ENCODE measurements at places on chromosomes 12 and 14.

DNA sequence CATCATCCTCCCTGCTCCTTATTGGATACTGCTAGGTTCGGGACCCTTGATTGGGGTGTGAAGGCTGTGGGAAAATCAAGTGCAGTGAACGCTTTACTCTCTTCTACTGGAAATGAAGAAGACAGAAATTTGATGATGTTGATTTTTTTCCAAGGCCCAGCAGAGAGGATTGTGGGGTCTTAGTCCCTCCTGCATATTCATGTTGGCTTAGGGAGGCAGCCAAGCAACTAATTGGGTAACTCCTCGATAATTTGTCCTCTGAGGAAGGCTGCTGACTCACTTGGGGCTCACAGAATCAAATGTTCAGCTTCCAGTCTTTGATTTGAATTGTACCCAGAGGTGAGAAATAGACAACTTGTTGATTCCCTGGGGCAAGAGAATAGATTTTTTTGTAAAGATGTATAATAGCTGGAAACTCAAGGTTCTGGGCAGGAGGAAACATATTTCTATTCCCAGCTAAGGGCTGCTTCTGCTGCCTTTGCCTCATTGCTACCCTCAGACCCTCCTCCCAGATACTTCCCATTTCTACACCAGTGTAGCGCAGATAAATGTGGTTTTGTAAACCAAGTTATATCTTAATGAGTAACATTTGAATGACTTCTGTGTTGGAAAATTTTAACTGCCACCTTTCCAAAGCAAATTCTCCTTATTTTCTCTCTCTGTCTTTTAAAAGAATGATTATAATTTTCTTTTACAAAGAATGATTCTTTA is 21.7 kb downstream of the NEUROD4 start:
- DNase-seq: no peak

GRCh38 chr14:44940944-44941343 is 20.8 kb downstream of the KLHL28 start:
- no peak for DNase-seq

- peak; percentile 71 for DNase-seq
Measured at GRCh38 chr12:6869049-6870021, 2.0 kb downstream of the TPI1 start.

DNA sequence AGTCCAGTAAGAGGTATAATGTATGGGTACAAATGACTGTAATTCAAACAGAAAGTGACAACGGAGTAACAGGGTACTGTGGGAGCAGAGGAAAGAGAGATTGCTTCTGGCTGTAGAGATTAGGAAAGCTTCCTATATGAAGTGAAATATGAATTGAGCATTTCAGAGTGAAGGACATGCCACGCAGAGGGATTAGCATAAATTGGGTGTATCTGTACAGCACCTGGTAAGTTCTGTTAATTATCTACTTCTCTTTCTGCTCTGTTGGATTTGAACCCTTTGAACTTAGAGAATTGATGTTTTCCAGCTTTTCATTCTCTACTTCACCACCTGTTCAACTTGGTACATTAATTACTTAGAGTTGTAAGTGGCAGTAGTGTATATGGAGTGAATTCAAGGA is 8.8 kb downstream of the STK38L start:
- DNase-seq: no peak

DNA sequence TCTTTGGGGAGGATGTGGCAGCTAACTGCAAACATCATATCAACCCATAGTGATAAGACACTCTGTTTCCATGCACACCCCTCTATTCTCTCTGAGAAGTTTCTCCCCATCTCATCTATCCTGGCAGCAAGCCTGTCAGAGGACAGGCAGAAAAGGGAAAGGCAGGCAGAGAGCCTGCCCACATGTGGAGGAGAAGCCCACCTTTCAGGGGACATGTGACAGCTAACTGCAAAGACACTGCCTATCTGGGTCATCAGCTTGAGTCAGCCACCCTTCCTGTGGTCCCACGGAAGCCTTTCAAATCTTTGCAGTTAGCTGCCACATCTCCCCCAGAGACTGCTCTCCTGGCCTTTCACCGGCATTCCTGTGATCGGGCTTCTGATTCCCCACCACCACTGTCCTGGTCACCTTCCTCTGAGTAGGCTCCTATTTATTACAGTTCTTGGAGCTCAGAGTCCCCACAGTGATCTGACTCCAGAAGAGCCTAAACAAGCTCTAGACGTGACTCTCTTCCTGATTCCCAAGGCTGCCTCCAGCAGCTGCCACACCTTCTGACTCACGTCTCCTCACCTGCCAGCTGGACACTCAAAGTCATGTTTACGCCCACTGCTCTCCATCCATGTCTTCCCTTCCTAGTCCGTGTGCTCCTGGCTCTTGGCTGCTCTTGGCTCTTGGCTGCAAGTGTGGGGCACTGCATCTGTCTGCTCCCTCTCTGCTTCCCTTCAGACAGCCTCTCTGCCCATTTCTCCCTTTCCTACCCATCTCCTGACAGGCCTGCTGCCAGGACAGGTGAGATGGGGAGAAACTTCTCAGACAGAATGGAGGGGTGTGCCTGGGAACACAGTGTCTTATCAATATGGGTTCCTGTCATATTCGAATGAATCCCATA is 7.5 kb upstream of the KRT1 start:
- DNase-seq: no peak

DNA sequence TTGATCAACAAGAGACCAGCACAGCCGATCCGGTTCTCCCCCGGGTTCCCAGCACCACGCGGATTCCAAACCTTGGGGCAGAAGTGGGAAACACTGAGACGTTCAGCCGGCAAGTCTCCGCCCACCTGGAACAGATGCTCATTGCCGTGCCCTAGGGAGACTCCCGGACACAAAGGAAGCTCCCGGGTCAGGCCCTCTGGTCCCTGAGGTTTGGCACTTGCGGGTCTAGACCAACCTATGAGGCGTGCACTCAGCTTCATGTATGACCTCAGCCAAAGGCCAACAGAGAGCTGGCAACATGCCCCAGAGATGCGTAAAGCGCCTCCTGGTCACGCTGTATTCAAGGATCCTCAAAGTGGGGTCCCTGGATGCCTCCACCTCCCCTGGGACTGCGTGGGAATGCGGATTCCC is 2.5 kb downstream of the RIMBP2 start:
- DNase-seq: no peak

- DNase-seq: no peak
Measured at GRCh38 chr12:92164712-92165111, 19.1 kb upstream of the BTG1 start.

DNA sequence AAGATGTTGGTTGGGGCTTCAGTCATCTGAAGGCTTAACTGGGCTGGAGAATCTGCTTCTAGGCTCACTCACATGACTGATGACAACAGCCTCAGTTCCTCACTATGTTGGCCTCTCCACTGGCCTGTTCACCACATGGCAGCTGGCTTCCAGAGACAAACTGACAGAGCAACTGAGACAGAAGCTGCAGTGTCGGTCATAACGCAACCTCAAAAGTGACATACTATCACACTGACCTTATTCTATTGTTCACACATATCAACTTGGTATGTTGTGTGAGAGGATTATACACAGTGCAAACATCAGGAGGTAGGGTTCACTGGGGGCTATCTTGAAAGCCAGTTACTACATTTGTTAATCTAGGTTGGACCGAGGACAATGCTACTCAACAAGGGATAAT is 92.9 kb downstream of the PAWR start:
- no peak for DNase-seq

DNA sequence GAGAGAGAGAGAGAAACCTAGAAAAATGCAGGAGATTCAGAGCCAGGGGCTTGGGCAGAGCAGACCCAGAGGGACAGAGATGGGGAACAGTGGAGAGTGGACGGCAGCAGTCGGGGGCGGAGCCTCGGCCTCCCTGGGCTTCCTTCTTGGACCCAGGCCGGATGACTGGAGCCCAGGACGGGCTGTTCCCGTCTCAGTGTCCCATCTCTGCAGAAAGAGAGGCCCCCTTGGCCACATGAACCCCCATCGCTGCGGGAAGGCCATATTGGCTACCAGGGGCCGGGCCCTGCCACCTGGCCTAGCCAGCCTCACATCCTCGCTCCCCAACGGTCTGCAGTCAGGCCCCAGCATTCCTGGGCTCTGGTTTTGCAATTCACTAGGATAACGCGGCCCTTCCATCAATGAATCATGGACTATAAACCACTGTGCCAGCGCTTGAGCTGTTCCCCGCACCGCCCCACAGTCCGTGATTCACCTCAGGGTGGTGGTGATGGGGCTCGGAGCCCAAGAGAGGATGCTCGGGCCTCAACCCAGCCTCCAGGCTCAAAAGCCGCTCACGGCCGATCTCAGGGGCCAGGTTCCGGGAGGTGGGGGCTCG is 116.5 kb downstream of the RFLNA start:
- DNase-seq: no peak
